ENCODE measurements at places on chromosomes 1 and 21. TPM values are rescaled to one million over a fixed set of nuclear protein-coding genes. Genes with fewer than 3 reads are reported as not detected.

DNA sequence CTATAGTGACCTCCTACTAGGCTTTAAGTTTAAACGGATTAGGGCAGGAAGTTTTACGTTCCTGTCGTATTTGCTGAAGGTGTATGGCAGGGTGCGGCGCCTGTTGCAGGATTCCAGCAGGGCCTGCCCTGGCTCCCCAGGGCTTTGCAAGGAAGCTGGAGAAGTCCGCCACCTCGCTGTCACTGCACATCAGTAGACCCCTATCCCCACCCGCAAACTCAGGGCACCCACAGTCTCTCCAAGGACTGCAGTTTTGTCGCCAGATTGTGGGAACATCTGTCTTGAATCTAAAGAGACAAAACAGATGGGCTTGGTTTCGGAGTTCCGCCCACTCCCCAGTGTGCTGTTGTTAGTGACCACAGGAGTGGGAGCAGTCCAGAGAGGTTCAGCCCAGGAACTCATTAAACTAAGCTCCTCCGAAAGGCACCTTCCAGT lies 110.8 kb downstream of the CDC7 start:
- no peaks in the 10 kb centered on the region for H3K27me3 ChIP-seq
- H3K36me3 ChIP-seq, result no peaks in the 10 kb centered on the region
- H3K4me3 ChIP-seq, result no peak overlapping the region
- DNase-seq, result no peak

DNA sequence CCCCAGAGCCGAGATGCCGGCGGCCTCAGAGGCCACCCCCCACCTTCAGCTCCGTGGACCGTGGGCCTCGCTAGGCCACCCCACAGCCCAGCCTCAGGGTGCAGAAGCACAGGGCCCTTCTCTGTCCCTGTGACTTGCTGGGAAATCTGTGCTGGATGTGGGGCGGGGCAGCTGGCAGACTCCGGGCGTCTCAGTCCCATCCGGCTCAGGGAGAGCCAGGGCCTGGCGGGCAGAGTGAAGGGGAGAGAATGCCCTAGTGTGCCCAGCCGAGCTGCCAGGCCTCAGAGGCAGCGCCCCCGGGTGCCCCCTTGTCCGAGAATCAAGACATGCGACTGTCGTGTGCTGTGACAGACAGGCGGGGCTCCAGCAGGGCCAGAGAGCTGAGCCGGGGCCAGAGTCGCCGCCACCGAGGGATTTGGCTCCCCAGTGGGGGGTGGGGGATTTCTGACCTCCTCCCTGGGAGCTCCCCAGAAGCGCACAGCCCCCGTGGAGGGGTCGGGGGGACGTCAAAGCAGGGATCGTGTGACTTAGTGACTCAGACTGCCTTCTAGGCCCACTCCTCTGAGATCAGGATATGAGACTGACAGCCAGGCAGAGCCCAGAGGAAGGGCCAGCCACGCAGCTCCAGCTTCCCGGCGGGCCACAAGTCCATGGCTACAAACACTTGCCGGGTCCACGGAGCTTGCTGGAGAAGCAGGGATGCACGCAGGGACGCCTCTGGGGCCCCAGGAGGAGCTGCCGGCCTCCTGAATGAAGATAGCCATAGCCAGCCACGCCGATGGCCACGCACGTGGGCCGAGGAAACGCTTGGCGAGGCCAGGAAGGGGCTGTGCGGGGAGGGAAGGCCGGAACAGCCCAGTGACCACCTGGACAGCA lies 11.9 kb downstream of the COL6A1 start:
- peak; percentile 77 for DNase-seq
- H3K27me3 ChIP-seq, result no peaks in the 10 kb centered on the region
- H3K27ac ChIP-seq, result peak overlapping the region; percentile 1
- no peak overlapping the region for H3K4me3 ChIP-seq
- H3K4me1 ChIP-seq, result no peaks in the 10 kb centered on the region

GRCh38 chr1:150271291-150271959 lies 1.2 kb upstream of the C1orf54 start:
- H3K4me1 ChIP-seq, result no peaks in the 10 kb centered on the region
- H3K27ac ChIP-seq, result peak overlapping the region; percentile 22
- H3K4me3 ChIP-seq, result no peak overlapping the region
- no peak for DNase-seq

The DPH5 gene
- total RNA-seq, result 17.0 TPM

DNA sequence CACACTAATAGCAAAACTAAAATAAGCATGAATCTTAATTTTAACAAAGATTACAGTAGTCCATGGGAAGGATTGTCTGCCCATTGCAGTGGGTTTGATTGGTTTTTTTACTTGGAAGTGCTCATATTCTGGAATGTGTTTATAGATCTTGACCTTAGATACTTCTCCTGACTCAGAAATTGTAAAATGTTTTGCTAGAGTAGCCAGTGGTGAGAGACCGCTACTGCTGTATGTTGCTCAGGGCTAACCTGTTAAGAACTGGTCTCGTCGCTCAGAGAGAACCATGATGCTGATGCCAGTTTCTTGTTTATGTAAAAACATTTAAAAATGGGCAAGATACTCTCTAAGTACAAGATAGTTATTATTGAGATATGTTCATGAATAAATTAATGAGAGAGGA lies 99.9 kb downstream of the ROR1 start:
- peak overlapping the region; percentile 34 for H3K27ac ChIP-seq
- H3K36me3 ChIP-seq, result no peaks in the 10 kb centered on the region
- no peaks in the 10 kb centered on the region for H3K27me3 ChIP-seq
- peaks cover 12% of the 10 kb centered on the region for H3K4me1 ChIP-seq
- no peak for DNase-seq

GRCh38 chr1:99469550-99469971 lies 176.4 kb upstream of the PALMD start:
- H3K27me3 ChIP-seq, result no peaks in the 10 kb centered on the region
- DNase-seq, result no peak
- no peak overlapping the region for H3K4me3 ChIP-seq
- no peak overlapping the region for H3K27ac ChIP-seq

DNA sequence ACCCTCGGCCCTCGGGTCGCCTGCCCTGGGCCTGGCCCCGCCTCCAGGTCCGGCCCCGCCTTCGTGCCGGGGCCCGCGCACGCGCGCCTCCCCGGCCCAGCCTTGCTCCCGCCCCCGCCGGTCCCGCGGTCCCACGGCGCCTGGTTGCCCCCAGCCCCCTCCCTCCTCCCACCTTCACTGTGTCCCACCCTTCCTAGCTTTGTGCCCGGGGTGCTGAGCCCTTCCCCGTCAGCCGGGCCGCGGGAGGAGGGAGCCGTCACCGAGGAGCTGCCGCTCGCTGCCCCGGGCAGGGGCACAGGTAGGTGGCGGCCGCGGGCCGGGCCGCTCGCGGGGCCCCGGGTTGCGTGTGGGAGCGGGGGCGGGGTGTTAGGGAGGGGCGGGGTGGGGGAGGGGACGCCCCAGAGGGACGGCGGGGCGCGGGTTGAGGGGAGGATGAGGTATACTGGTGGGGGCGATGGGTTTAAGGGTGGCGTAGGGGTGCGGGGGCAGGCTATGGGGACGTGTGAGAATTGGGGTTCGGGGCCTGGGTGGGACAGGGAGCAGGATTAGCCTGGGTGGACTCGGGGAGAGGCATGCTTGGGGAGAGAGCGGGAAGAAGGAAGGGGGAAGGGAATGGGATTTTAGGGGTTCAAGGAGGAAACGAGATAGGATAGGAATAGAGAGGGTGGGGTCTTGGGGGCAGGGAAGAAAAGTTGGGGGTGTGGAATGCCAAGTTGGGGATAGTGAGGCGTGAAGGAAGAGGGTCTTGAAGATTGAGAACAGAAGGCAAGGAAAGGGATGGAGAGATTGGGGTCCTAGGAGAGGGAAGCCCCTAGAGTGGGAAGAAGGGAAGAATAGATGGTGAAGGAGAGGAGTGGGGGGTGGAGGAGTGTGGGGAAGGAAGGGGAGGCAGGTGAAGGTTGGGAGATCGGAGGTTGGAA lies at the start of gene LRRC42:
LRRC42 (plus strand) TSS at position 99 of the 920 bp plus-strand sequence. CDS start 5,650 bp downstream, outside the sequence.
- H3K27ac ChIP-seq, result no peak within 1 kb of the TSS
- no peaks in the 10 kb centered on the region for H3K27me3 ChIP-seq
- H3K36me3 ChIP-seq, result no peaks in the 10 kb centered on the region
- no peak for DNase-seq
- peak within 1 kb of the TSS; percentile 80 for H3K4me3 ChIP-seq

GRCh38 chr1:50913954-50914353 lies 46.1 kb downstream of the FAF1 start:
- no peak for DNase-seq
- no peaks in the 10 kb centered on the region for H3K27me3 ChIP-seq
- no peaks in the 10 kb centered on the region for H3K36me3 ChIP-seq
- no peaks in the 10 kb centered on the region for H3K4me1 ChIP-seq

- H3K27me3 ChIP-seq, result no peaks in the 10 kb centered on the region
- H3K4me1 ChIP-seq, result no peaks in the 10 kb centered on the region
These were observed 165.8 kb downstream of the ST6GALNAC3 start for GRCh38 chr1:76240316-76240715.

DNA sequence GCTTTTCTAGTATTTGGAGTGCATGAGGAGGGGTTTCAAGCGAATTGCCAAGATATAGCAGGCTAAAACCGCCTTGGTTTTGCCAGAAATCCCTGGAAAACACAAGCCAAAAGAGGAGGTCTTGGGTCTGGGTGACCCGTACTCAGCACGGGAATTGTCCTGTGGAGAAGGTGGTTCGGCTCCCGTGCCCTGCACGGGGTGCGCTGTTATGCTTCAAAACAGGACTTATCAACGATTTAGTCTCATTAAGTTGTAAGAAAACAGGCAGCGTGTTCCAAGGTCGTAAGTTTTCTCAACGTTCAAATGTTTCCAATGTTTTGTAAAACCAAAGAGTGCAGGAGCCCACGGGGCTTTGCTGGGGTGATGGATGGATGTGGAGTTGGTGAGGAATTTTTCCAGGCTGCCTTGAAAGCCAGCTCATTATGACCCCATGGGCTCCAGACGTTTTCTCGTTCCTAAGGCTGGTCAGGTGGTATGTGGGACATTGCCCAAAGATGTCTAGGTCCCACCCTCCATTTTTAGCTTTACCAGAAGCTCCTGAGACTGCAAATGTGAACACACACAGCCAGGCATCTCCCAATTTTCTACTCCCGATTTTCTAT lies 75.4 kb upstream of the CLDN14 start:
- H3K36me3 ChIP-seq, result no peaks in the 10 kb centered on the region
- no peak for DNase-seq
- H3K27me3 ChIP-seq, result no peaks in the 10 kb centered on the region
- H3K27ac ChIP-seq, result no peak overlapping the region

The CD53 gene
- total RNA-seq, result 38.3 TPM

- no peaks in the 10 kb centered on the region for H3K4me1 ChIP-seq
- no peaks in the 10 kb centered on the region for H3K27me3 ChIP-seq
- no peak overlapping the region for H3K4me3 ChIP-seq
- no peaks in the 10 kb centered on the region for H3K36me3 ChIP-seq
- no peak for DNase-seq
These were observed 2.2 kb upstream of the FALEC start for GRCh38 chr1:150513351-150513791.

The ABCA4 gene
- 0.63 TPM for total RNA-seq

GRCh38 chr1:30909365-30910068 lies 959 bp upstream of the SDC3 start:
- DNase-seq, result peak; percentile 68
- peak overlapping the region; percentile 18 for H3K27ac ChIP-seq
- no peaks in the 10 kb centered on the region for H3K4me1 ChIP-seq
- no peak overlapping the region for H3K4me3 ChIP-seq
- H3K36me3 ChIP-seq, result no peaks in the 10 kb centered on the region
- no peaks in the 10 kb centered on the region for H3K27me3 ChIP-seq

- DNase-seq, result no peak
- H3K36me3 ChIP-seq, result no peaks in the 10 kb centered on the region
- no peak overlapping the region for H3K27ac ChIP-seq
- H3K4me3 ChIP-seq, result no peak overlapping the region
- no peaks in the 10 kb centered on the region for H3K27me3 ChIP-seq
These were observed 49.8 kb downstream of the ZBTB18 start for GRCh38 chr1:244100704-244101453.

- no peaks in the 10 kb centered on the region for H3K27me3 ChIP-seq
- H3K27ac ChIP-seq, result no peak overlapping the region
- DNase-seq, result no peak
These were observed 38.7 kb downstream of the BTBD8 start for GRCh38 chr1:92118826-92119225.

- H3K4me3 ChIP-seq, result no peak overlapping the region
- H3K27me3 ChIP-seq, result no peaks in the 10 kb centered on the region
- no peak overlapping the region for H3K27ac ChIP-seq
- peaks cover under 1% of the 10 kb centered on the region for H3K4me1 ChIP-seq
These were observed 154.1 kb downstream of the TGFBR3 start for GRCh38 chr1:91731815-91732214.

DNA sequence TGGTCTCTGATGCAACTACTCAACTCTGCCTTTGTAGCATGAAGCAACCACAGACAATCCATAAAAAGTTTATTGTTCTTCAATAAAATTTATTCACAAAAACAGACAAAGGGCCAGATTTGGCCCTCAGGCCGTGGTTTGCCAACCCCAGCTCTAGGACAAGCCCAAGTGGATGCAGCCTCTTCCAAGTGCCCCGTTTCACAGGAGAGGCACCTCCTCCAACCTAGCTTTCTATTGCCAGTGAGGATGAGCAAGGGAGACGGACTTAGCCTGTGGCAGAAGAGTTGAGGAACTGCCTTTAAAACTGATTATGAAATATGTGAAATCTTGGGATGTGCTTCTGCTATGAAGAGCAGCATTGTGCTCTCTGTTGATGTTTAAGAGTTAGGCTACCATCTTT lies 105.4 kb downstream of the PSMG1 start:
- H3K4me3 ChIP-seq, result no peak overlapping the region
- no peak for DNase-seq
- H3K4me1 ChIP-seq, result no peaks in the 10 kb centered on the region
- H3K36me3 ChIP-seq, result no peaks in the 10 kb centered on the region
- H3K27me3 ChIP-seq, result no peaks in the 10 kb centered on the region

GRCh38 chr1:170513138-170513537 lies 18.8 kb upstream of the GORAB start:
- H3K27me3 ChIP-seq, result no peaks in the 10 kb centered on the region
- DNase-seq, result no peak
- H3K36me3 ChIP-seq, result no peaks in the 10 kb centered on the region

The CNR2 gene
- total RNA-seq, result 0.15 TPM

DNA sequence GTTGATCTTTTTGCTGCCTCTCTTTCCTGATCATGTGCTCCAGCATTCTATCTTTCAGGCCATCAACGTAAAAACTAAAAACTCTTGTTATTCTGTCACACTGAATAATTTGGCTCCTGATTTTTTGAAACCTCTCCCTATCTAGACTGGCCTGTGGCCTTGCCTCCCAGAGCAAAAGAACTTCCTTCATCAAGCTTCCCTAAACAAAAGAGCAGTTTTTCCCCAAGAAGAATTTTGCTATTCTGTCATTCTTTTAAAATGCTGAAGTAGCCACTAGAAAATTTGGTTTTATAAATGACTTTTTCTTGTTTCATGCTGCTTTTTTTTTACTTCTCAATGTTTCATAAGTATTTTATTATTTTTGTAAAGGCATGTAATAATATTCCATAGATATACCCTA lies 37.1 kb upstream of the CR2 start:
- no peaks in the 10 kb centered on the region for H3K36me3 ChIP-seq
- no peak overlapping the region for H3K27ac ChIP-seq
- H3K4me1 ChIP-seq, result no peaks in the 10 kb centered on the region
- DNase-seq, result no peak
- no peaks in the 10 kb centered on the region for H3K27me3 ChIP-seq

Data from aorta (tissue), 5 donors.